H4 (cell line): ENCODE measurements at places on chromosomes 16 and 17. TPM values are rescaled to one million over a fixed set of nuclear protein-coding genes. Genes with fewer than 3 reads are reported as not detected.

DNA sequence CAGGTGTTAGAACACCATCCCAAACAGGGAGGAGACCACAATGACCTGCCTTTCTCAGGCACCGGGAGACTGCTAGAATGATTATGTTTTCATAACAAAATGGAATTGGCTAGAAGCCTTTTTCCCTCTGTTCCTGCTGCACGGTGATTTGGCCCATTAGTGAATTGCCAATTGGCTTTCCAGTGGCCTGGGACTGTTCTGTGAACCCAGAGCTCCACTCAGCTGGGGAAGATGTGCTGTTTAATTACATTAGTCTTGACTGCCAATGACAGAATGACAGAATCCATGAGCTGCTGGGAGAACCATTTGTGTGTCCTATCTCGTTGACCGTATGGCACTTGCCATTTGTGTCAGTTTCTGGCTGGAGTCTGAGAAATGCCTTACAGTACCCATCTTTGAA is 242.9 kb downstream of the CDH11 start:
- no peak for DNase-seq

- DNase-seq = no peak
Observed at GRCh38 chr16:71594000-71594646, 17.2 kb upstream of the TAT start.

DNA sequence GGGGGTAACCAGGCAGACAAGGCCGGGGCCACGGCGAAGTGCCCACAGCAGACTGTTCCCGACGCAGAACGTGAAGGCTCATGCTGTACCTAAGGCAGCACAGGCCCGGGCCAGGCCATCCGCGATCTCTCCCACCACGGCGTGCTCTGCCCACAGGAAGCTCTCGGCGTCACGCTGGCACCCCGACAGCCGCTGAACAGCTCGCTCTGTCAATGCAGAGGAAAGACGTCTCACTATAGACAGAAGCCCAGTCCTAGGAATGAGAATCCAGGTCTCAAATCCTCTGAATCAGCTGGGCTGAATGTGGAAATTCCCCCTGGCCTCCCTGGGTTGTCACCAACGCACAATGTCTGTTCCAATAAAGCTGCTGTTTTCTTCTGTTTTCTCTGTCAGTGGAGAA is 21.4 kb downstream of the SERPINF1 start:
- DNase-seq = no peak

- no peak for DNase-seq
Observed at GRCh38 chr16:12362482-12363458, 386.2 kb downstream of the SNX29 start.

DNA sequence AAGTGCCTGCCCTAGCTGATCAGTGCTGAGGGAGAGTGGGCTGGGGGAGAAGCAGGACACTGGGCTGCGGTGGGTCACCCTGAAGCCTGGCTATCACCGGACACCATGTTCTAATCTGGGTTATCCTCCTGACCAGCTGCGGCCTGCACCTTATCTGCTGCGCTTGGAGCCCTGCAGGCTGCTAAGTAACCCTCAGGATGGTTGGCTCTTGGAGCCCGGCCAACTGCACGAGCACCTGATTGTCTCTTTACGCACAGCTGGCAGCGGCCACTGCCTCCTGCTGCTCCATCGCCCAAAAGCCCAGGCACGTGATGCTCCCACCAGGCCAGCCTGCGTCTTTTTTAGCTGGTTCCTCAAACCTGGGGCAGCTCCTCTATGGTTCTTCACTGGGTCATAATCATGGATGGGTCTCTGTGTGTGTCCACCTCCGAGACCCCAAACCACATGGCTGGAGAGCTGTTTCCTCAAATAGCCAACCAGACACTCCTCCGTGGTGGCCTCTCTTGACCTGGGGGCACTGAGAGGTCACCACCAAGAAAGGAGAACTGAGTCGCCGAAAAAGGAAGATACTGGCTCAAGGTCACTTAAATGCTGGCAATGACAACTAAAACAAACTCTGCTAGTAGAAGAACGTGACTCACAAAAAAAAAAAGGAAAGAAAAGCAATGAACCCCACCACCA is 21.7 kb downstream of the SPHK1 start:
- no peak for DNase-seq

DNA sequence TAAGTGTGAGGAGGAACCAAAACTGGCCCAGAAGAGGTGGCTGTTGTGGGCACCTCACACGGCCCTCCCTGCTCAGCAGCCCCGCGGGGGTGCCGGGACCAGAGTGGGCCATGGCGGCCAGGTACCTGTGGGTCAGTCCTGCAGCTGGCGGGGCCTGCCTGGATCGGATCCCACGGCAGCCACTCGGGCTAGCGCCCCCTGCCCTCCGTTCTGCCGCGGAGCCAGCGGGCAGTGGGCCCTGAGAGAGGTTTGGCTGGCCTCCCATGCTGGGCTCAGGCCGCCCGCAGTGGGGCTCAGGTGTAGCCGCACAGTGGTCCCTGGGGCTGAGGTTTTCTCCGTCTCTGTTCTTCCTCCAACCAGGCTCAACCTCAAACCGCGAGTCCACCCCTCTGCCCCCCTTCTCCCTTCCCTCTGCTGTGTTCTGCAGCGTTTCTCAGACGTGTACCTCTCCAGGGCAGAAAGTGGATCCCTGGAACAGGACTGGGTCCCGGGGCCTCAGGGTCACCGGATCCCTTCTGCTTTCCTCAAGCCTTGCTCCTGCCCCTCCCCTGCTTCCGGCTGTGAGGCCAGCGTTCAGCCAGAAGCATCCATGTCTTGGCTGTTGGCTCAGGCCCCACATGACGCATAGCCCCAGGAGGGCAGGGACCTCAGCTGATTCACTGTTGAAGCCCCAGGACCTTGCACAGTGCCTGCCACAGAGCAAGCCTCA is 28.6 kb upstream of the ITGA3 start:
- peak; percentile 99 for DNase-seq

DNA sequence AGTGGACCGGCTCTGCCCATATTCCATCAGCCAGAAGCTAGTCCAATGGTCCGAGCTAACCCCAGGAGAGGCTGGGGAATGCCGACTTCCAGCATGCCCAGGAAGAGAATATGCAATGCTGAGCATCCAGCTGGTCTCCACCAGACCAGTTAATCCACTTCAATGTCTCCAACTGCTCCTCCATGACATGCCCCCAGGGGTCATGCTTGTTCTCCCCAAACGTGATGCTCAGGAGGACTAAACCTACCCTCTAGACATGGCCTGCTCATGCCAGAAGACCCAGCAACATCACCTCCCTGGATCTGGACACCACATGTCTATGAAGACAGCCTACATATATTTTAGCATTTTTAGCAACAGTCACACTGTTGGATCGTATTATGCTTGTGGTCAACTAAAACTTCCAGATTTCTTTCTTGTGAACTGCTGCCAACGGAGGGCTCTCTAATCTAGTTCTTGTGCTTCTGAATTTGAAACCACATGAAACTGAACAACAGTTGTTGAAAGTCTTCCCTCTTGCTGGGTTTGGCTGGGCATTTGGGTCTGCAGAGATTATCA is 245.1 kb downstream of the SOX9 start:
- no peak for DNase-seq

DNA sequence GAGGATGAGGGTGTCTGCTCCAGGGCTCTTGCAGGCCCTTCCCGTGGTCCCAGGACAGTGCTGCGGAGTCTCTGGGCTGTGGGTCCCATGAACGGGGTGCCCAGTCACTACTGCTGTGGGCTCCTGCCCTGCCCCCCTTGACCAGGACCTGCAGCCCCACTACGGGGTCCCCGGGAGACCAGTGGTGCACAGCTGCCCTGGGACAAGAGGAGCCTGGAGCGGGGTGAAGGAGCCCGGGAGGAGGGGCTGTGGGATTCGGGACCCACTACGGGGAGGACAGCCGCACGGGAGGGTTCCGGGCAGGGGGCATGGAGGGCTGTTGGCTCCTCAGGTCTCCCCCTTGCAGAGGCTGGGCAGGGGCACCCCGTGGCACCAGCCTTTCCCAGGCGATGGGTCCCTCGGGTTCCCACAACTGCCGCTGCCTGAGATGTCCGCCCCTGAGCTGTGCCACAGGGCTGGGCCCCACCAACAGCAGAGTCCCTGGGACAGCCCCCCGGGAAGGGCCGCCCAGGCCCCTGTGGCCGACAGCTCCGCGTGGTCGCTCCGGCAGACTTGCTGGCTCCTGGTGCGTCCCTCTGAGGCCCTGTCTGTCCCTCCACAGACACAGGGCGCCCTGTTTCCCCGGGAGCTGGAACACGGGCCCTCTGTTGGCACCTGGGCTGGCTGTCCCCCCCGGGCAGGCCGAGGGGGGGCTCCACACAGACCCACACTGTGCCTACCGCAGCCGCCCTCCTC is 52.1 kb upstream of the GNG13 start:
- DNase-seq = no peak

- DNase-seq = no peak
Observed at GRCh38 chr16:16063683-16064082, 114.3 kb downstream of the ABCC1 start.

DNA sequence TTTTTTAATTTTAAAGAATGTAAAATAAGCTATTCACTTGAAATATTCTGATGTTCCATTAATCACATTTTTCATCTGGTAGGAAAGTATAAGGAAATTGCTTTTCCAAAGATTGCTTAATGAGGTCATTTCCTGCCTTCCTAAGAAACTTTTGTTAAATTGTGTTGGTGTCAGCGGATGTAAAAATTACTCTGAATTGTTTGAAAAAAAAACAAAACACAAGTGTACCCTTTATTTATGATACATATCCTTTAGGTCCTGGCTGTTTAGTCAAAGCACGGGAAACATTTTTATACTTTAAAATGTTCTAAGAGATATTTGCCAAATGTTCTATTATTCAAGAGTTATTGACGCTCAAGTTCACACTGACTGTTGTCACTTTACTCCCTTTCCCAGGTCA is 1357.4 kb upstream of the GOT2 start:
- DNase-seq = no peak

DNA sequence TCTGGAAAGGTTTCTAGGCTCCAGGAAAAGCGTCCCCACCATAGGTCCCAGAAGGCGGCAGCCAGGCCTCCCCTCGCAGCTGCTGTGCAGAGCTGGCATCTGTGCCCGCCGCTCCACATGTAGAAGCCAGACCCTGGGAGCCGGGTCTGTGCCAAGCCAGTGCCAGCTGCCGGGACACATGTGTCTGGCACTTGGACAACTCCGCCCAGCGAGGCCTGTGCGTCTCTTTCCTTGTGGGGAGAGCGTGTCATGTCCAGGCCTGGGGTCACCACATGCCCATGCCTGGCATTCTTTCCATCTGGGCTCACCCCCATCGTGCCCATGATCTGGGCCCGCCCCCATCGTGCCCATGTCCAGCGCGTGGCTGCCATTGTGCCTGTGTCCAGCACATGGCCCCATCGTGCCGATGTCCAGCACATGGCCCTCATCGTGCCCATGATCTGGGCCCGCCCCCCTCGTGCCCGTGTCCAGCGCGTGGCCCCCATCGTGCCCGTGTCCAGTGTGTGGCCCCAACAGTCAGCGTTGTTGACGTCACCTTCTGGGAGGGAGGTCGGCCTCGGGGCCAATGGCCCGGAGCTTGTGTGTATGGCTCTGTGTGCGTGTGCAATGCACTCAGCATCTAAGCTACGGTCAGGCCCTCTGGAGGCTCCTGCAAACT is 13.3 kb upstream of the ACSF3 start:
- no peak for DNase-seq

- DNase-seq = peak; percentile 30
Observed at GRCh38 chr17:17435323-17435722, 41.5 kb upstream of the MED9 start.

DNA sequence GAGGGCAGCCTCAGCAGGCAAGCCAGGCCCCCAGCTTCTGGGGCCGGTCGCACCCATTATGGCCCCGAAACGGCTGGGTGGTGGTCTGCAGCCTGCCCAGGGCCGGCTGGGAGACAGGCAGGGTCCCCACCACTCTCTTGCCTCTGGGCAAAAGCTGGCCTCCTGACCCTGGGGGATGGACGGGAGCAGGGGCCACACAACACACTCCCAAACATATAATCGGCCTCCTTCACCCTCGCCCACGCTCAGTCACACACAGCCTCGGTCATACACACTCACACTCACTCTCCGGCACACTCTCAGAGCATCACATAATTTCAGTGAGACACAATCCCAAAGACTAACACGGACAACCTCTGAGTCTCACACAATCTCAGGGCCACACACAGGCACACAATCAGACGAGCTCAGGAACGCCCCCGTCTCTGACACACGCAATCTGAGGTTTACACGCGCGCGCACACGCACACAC is 589 bp downstream of the PEMT start:
- no peak for DNase-seq

GRCh38 chr16:84294531-84295142 is at the start of gene WFDC1:
WFDC1 (plus strand) TSS chr16:84294878; CDS start chr16:84294972, 94 bp downstream.
- no peak for DNase-seq

DNA sequence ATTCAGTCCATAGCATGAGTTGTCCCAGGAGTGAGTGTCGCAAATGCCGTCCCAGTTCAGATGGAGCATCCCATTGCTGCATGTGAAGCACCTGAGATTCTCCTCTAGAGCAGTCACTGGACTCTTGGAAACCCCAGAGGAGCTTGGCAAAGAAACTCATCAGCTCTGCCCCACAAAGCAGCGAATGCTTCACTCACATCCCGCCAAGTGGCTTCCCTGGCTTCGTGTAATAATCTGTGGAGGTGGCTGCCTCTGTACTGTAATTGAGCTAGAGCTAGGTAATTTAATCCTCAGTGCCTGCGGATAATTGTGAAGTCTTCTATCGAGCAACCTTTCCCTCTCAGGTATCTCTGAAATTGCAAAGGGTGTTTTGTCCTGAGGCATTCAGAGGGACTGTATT is 107.1 kb downstream of the SNX29 start:
- DNase-seq = no peak

DNA sequence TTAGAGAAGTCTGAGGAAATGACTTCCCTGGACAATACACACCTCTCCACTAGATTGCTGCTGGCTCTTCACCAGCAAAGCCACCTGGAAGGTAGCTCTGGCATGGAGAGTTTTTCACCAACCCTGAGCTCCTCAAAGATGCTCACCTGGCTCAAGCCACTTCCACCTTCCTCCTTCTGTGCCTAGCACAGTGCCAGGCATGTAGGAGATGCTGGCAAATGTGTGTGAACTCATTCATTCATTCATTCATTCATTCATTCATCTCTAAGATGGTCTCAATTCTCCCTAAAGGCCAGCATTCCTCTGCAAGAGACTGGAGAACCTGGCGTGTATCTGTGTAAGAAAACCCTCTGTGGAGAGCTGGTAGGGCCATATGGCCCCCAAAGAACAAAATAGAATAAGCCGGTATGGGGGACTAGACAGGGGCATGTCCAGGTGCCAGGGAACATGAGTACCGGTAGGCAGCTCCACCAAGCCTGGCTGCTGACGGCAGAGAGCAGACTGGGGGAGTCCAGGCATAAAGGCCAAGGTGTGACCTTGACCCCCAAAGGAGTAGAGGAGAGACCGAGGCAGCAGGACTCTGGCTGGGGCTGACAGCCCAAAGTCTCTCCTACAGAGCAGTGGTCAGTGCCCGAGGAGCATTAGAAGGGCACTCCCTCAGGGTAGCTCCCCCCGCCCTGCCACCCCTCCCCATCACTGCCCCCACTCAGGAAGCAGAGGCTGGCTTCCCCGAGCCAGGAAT is 132.2 kb upstream of the TNRC6C start:
- DNase-seq = no peak

GRCh38 chr17:21286066-21286770 is 1.7 kb downstream of the MAP2K3 start:
- peak; percentile 97 for DNase-seq

- no peak for DNase-seq
Observed at GRCh38 chr16:4328046-4328781, 12.3 kb downstream of the GLIS2 start.

Gene GAST
- total RNA-seq = not detected in 2 replicates

Gene POLG2
- 11.8 and 40.1 TPM in 2 replicates for total RNA-seq

Gene STRADA
- 18.5 and 19.9 TPM in 2 replicates for total RNA-seq

Gene MARVELD3
- total RNA-seq = not detected in 2 replicates

Gene C16orf54
- 3.5 and 4.6 TPM in 2 replicates for total RNA-seq

Gene MLX
- 23.2 and 31.9 TPM in 2 replicates for total RNA-seq

Gene BIRC5
- total RNA-seq = 154 and 157 TPM in 2 replicates

Gene HEATR9
- total RNA-seq = not detected in 2 replicates

Gene CALB2
- 30.2 and 32.3 TPM in 2 replicates for total RNA-seq

Gene HS3ST3A1
- total RNA-seq = 4.7 and 12.6 TPM in 2 replicates

Gene JUP
- total RNA-seq = 5.5 and 5.9 TPM in 2 replicates
